ENCODE measurements at places on chromosomes 16 and 17. TPM values are rescaled to one million over a fixed set of nuclear protein-coding genes. Genes with fewer than 3 reads are reported as not detected.
A peak's percentile ranks its signal among the peaks of the same experiment; 100 is the strongest.

- DNase-seq = no peak
These were observed 5.1 kb downstream of the BAHCC1 start for GRCh38 chr17:81400154-81400977.

GRCh38 chr16:87376660-87377059 is 6.9 kb downstream of the FBXO31 start:
- DNase-seq = no peak

GRCh38 chr16:67104061-67104460 is 5.7 kb upstream of the PHAF1 start:
- DNase-seq = no peak

DNA sequence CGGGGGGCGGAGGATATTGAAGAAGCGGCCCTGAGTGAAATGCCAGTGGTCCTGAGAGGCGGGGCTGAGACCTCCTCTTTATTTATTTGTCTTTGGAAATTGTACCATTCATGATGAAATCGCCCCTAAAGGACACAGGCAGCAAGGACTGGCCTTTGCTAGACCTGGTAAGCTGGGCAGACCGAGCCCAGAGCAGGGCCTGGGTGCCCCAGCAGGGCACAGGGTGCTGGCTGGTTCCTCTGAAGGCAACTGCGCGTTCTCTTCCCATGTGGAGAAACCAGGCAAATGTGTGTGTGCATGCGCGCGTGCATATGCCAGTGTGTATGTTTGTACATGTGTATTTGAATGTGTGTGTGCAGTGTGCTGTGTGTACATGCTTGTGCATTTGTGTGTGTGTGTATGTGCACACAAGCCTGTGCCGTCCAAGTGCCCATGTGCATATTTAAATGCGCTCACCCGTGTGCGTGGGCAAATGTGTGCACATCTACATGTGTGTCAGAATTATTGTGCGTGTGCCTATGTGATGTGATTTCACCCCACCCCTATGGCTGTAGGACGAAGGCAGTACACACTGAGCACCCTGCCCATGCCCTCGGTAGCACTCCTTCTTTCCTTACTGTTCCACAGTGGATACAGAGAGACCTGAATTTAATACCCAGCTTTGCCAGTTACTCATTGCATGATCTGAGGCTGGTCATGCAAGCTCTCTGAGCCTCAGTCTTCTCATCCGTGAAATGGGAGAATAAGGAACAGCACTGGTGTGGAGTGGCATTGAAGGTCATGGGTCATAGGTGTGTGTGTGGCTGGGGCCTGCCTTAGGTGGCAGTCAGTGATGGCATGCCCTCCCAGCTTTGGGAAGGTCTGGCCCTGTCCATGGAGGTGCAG is 105.2 kb downstream of the CMIP start:
- no peak for DNase-seq

DNA sequence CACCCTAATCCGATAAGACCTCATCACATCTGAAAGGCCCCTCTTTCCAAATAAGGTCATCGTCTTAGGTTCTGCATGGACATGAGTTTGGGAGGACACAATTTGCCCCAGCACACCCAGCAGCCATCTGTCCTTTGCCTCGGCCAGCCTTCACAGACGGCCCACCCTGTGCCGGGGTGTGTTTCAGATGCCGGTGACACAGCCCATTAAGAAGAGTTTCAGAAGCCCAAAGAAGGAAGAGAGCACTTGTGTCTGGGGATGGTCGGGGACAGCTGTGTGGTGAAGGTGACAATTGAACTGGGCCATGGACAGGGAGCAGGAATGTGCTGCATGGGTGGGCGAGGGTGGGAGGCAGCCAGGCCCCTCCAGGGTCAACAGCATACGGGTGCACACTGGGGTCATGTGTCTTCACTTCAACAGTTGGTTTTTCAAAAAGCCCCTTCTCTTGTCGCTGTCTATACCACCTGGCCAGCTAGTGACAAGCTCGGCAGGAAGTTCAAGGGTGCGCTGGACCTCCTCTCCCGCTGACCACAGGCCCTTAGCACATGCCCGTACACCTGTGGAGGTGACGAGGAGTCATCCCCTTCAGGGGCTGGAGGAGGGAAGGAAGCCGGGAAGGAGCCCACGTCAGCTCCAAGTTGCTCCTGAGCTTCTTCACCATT is 183.1 kb downstream of the C16orf95 start:
- no peak for DNase-seq

DNA sequence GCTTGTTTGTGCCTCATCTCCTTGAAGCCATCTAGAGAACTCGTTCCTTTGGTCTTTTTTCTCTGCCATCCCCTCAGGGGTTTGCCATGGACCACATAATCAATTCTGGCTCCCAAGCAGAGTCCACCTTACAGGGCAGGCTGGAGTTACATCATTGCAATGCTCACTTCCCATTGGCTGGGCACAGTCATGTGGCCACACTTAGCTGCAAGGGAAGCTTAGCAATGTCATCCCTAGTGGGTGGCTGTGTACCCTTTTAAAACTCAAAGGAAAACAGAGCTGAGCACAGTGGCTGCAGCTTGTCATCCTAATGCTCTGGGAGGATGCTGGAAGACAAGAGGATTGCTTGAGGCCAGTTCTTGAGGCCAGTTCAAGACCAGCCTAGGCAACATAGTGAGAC is 41.9 kb upstream of the POLR3E start:
- no peak for DNase-seq

DNA sequence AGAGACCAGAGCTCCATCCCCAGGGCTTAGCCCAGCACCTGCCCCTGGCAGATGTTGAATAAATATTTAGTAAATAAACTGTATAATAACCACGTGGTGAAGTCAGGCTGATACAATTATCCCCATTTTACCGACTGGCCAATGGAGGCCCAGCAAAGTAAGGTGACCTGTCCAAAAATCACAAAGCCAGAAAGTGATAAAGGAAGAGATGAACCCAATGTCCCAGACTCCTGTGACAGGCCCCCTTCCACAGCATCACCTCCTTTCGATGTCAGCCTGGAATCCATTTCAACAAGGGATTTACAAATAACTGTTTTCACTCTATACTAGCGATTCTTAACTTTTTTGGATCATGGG is 5.5 kb downstream of the TVP23A start:
- DNase-seq = no peak

DNA sequence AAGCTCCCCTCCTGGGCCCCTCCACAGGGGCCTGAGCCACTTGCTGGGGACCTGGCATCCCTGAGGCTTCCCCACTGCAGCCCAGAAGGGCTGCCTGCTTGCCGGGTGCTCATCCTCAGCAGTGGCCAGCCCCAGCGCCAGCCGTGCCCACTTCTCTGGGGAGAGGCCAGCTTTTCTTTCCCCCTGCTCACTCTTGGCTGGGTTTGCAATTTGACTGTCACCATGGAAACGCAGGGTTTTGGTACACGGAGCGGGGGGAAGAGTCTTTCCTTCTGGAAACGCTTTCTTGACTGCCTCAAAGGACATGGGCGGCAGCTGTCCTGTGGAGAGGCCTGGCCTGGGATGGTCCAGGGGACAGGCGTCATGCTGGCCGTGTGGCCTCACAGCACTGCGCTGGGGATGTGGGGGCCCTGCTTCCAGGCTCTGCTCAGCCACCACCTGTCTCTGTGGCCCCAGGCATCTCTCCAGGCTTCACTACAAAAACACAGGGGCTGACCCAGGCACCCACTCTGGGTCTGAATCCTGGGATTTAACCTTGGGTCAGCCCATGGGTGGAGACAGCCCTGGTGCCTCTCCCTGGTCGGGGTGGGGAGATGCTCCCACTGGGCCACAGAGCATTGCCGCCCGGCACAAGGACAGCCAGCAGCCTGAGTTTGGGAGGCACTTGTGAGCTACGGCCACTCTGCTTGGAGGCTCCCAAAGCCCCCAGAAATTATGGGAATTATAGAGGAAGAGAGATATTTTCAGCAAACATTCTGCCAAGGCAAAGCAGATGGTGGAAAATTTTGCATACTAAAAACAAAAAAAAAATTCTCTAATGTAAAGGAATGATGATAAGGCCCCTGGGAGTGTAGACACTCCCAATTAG is 45.9 kb upstream of the DOC2B start:
- DNase-seq = peak; percentile 36

- DNase-seq = no peak
These were observed 65.6 kb downstream of the SDR42E1 start for GRCh38 chr16:81945665-81946064.

DNA sequence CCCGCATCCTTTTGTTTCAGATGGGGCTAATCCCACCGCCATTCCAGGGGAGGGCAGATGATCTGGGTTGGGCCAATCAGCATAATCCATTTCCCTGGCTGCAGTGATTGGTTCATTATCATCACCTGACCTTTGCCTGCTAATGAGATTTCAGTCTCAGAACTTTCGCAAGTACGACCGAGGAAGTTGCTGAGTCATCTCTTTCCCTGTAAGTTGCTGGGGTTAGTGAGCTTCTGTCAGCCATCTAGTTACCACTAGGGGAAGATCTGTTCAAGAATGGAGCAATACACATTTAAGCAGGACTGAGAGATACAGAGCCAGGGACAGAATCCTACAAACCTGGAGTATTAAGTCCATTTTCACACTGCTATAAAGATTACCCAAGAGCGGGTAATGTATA is 65.3 kb upstream of the NUDT7 start:
- no peak for DNase-seq

DNA sequence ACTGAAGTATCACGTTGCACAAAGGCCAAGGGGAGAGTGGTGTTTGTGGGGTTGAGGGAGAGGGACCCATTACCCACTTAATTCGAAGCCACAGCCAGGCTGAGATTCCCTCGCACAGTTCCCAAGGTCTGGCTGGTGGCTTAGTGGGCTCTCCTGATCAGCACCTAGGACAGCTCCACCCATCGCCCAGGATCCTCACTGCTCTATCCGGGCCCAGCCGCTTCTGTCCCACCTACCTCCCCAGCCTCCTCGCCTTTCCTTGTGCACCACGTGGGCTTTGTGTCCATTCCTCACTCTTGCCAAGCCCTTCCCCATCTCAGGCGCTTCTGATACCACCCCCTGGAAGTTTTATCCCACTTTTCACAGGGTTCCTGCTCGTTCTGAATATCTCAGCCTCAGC is 163.5 kb downstream of the CCT6B start:
- DNase-seq = no peak

GRCh38 chr17:50909765-50910605 is 43.8 kb upstream of the TOB1 start:
- DNase-seq = no peak

DNA sequence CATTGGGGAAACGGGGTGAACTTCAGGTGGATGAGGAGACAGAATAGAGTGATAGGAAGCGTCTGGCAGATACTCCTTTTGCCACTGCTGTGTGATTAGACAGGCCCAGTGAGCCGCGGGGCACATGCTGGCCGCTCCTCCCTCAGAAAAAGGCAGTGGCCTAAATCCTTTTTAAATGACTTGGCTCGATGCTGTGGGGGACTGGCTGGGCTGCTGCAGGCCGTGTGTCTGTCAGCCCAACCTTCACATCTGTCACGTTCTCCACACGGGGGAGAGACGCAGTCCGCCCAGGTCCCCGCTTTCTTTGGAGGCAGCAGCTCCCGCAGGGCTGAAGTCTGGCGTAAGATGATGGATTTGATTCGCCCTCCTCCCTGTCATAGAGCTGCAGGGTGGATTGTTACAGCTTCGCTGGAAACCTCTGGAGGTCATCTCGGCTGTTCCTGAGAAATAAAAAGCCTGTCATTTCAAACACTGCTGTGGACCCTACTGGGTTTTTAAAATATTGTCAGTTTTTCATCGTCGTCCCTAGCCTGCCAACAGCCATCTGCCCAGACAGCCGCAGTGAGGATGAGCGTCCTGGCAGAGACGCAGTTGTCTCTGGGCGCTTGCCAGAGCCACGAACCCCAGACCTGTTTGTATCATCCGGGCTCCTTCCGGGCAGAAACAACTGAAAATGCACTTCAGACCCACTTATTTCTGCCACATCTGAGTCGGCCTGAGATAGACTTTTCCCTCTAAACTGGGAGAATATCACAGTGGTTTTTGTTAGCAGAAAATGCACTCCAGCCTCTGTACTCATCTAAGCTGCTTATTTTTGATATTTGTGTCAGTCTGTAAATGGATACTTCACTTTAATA is 7.0 kb upstream of the TMEM235 start:
- no peak for DNase-seq

- no peak for DNase-seq
These were observed 12.5 kb downstream of the MBTPS1 start for GRCh38 chr16:84104231-84104630.

DNA sequence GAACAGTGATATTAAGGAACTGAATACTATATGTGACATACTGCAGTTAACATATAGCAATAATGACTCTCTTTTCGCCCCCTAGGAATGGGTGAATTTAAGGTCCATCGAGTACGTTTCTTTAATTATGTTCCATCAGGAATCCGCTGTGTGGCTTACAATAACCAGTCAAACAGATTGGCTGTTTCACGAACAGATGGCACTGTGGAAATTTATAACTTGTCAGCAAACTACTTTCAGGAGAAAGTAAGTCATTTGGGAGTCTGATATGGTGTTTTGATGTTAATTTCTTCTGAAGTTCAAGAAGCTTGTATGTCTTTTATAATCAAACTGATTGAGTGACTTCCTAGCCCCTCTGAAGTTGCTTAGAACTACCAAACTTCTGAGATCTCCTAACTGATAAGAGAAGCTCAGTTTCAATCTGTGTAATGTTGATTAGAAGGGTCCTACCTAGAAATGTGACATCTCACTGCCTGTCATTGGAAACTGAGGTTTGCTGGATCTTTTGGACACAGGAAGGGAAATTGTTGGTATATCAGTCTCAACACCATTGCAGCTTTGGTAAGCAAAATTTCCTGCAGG is 1.0 kb downstream of the UTP4 start:
- no peak for DNase-seq

DNA sequence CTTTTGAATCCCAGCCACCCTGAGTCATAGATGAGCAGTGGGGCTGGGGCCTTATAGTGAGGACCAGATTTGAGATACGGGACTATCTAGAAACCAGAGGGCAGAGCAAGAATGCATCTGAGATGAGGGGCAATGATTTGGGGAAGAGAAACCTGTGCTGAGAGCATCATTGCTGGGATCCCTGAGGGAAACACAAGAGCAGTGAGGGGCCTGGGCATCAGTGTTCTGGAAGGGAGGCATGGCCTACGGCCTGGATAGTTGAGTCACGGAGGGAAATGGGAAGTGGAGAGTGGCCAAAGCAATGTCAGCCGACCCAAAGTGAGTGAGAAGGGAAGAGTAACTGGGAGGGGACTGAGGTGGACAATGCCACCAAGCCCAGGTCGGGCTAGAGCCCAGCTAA is 5.2 kb downstream of the CAMTA2 start:
- no peak for DNase-seq

LMF1 gene
- 13.6 TPM for total RNA-seq

SPIRE2 gene
- total RNA-seq = 3.6 TPM

COX10 gene
- 13.8 TPM for total RNA-seq

FBXL16 gene
- total RNA-seq = 0.30 TPM

DOC2A gene
- 1.5 TPM for total RNA-seq

SDK2 gene
- 1.6 TPM for total RNA-seq

STAT5B gene
- 35.6 TPM for total RNA-seq

Measured in skin of body (tissue), 3 donors.